Hair follicular keratinocyte (primary cell): ENCODE measurements at places on chromosomes 16 and 17. TPM values are rescaled to one million over a fixed set of nuclear protein-coding genes. Genes with fewer than 3 reads are reported as not detected.

The KCTD13 gene
- total RNA-seq = 17.1 and 19.8 TPM in 2 replicates

The C1QBP gene
- total RNA-seq = 315 and 586 TPM in 2 replicates

The STH gene
- not detected in 2 replicates for total RNA-seq

The P2RX5 gene
- 1.0 and 1.7 TPM in 2 replicates for total RNA-seq

The CDRT15 gene
- total RNA-seq = not detected in 2 replicates

The ASPA gene
- total RNA-seq = not detected in 2 replicates

The EFNB3 gene
- total RNA-seq = 0.65 and 3.2 TPM in 2 replicates

The CBFA2T3 gene
- 0.11 and 0.23 TPM in 2 replicates for total RNA-seq

The FN3KRP gene
- total RNA-seq = 13.6 and 16.7 TPM in 2 replicates

The CACNG1 gene
- total RNA-seq = not detected in 2 replicates

The TTLL6 gene
- not detected in 2 replicates for total RNA-seq

The KRT14 gene
- 10,563 and 10,587 TPM in 2 replicates for total RNA-seq

The GPT2 gene
- total RNA-seq = 47.4 and 48.8 TPM in 2 replicates

The P3H4 gene
- 13.5 and 14.7 TPM in 2 replicates for total RNA-seq

The CCL16 gene
- total RNA-seq = not detected in 2 replicates

The FTO gene
- total RNA-seq = 47.3 and 63.5 TPM in 2 replicates

The TSNAXIP1 gene
- 0.30 TPM in 1 of 2 replicates, not detected in the other for total RNA-seq

The SLC22A31 gene
- 0.19 and 0.55 TPM in 2 replicates for total RNA-seq

The IGSF6 gene
- 0.15 TPM in 1 of 2 replicates, not detected in the other for total RNA-seq

The HIGD1B gene
- total RNA-seq = not detected in 2 replicates

The RCVRN gene
- not detected in 2 replicates for total RNA-seq

The NAA38 gene
- total RNA-seq = 70.1 and 79.4 TPM in 2 replicates

The CCDC144A gene
- total RNA-seq = 0.38 and 0.70 TPM in 2 replicates

The KRTAP2-2 gene
- not detected in 2 replicates for total RNA-seq

The UBE2G1 gene
- 53.8 and 58.3 TPM in 2 replicates for total RNA-seq
